Fibroblast of upper back skin (primary cell): ENCODE measurements at places on chromosomes 5 and 9.

DNA sequence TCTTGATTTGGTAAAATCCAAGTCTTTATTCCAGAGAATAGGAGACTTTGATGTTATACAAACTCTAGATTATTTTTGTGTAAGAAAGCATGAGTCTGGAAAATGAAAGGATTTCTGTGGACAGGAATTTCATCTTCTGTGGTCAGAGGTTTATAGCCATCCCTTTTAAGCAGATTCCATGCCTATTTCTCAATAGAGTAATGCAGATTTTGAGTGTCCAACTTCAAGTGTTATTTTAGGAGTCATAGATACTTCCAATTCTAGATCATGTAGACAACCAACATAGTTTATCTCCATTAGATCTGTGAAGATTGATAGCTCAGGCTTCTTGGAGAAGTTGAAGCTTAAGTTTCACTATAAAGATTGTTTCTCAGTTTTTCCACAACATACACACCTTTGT is 379.7 kb downstream of the PSAT1 start:
- peak; percentile 92 for DNase-seq

GRCh38 chr9:89695441-89695891 is 90.7 kb downstream of the GADD45G start:
- DNase-seq, result no peak

GRCh38 chr5:19608444-19609002 is 379.5 kb downstream of the CDH18 start:
- peak; percentile 14 for DNase-seq

- DNase-seq, result no peak
These were observed 140.8 kb downstream of the COL23A1 start for GRCh38 chr5:178449163-178450070.

DNA sequence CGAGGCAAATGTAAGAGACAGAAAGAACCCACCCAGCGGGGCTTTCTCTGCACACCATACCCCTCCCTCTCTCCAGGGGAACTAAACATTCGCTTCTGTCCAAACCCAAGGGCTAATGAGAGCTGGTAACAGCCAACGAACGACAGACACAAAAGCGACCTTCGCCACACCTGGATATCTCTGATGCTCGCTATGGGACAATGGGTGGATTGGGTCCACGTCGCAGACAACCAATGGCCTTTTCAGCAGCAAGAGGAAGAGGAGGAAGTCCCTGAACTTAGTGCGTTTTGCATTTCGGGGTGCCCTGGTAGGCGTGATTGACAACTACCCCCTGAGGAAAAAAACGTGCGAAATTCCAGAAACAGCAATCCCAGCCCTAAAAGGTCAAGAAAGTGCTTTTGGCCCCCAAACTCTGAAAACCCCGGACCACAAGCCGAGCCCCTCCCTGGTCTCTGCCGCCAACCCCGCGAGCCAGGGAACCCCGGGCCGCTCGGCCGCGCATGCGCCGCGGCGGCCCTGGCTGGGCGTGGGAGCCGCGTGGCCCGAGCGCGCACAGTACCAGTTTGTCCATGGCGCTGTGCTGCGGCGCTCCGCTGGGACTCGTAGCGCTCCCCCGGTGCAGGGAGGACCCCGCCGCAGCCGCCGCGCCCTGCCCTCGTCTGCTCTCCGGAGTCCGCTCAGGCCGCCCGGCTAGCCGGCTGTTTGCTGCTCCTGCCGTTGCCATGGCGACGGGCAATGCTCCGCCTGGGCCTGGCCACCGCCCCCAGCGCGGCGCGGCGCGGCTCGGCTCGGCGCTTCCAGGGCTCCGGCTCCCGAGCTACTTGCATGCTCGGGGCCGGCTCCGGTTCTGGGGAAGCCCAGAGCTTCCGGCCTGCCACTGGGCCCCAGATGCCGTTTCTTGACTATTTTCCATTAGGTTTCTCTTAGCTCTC is 66.9 kb upstream of the DNAH5 start:
- DNase-seq, result peak; percentile 88

- DNase-seq, result no peak
These were observed 80.8 kb upstream of the IL12B start for GRCh38 chr5:159411115-159411514.

DNA sequence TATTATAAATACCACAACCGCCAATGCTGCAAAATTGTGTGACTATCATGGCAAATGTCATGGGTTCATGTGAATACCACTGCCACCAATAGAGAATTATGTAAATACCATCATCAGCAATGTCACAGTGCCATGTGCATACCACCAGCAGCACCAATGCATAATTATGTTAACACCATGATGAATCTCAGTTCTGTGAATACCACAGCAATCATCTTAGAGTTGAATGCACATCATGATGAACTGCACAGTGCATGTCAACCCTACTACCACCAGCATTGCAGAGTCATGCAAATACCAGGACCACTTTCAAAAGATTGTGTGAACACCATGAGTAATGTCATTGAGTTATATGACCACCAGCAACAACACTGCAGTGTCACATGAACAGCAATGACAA is 63.2 kb downstream of the SHC3 start:
- no peak for DNase-seq

DNA sequence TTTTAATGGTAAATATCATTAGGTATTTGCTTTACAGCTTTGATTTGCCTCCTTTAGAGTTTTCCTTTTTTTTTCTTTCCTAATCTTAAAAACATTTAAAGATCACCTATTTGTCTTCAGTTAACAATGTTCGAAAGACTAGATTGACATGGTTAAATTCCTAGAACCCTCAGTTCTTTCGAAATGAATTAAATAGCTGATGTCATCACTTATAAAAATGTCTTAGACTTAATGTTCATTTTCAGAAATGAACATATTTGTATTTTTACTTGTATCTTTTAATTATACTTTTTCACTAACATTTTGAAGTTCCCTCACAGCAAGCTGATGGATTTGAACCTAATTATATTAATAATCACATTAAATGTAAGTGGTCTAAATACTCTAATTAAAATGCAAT is 205.3 kb upstream of the IRX4 start:
- DNase-seq, result no peak

GRCh38 chr5:138937392-138938387 is 62.6 kb upstream of the LRRTM2 start:
- DNase-seq, result no peak

- no peak for DNase-seq
These were observed 126.1 kb upstream of the CPEB4 start for GRCh38 chr5:173762045-173762444.

- no peak for DNase-seq
These were observed 61.5 kb upstream of the CTXN3 start for GRCh38 chr5:127587246-127587917.

- DNase-seq, result no peak
These were observed 29.1 kb downstream of the RORB start for GRCh38 chr9:74526215-74526614.
